ENCODE measurements at places on chromosomes 5 and 9. TPM values are rescaled to one million over a fixed set of nuclear protein-coding genes. Genes with fewer than 3 reads are reported as not detected.
A peak's percentile ranks its signal among the peaks of the same experiment; 100 is the strongest.

The PCDHB10 gene
- 2.0 TPM for total RNA-seq

The SAXO1 gene
- total RNA-seq: 0.15 TPM

The PCAT7 gene
- 0.30 TPM for total RNA-seq

The SEMA4D gene
- 49.9 TPM for total RNA-seq

The PCA3 gene
- not detected for total RNA-seq

The SHISAL2B gene
- not detected for total RNA-seq

The WWC1 gene
- total RNA-seq: 61.9 TPM

The KCNV2 gene
- total RNA-seq: not detected

The ZNF883 gene
- total RNA-seq: 0.89 TPM

The CCDC192 gene
- not detected for total RNA-seq

The FOXD4L6 gene
- total RNA-seq: not detected

The FOXI1 gene
- total RNA-seq: not detected

DNA sequence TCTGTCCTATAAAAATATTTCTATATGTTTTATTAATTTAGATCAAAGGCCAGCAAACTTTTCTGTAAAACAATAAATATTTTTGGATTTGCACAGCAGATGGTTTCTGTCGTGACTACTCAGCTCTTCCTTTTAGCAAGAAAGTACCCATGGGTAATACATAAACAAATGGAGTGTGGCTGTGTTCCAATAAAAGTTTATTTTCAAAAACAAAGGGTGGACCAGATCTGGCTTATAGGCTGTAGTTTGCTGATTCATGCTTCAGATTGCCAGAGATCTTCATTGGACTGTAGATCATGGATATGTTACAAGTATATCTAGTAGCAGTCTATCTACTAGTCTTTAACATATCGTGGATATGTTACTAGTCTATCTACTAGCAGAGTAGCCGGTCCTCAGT is 590.5 kb downstream of the CSNK1G3 start:
- no peak for DNase-seq

DNA sequence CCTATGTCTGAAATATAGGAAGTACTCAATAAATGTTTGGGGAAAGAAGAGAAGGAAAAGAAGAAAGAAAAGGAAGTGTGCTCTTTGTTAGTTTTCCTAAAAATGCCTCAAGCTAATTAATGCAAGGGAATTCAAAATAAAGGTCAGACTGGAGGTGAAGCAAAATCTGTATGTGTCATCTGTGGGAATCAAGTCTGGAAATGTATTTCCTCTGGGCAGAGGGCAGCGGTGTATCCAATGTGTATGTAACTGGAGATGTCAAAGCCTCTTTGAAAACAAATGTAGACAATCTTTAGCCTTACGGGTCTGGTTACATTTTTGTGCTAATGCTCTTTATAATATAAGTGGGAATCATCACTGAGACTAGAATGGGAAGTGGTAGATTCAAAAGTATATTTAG is 471.4 kb downstream of the MAN2A1 start:
- no peak for DNase-seq

- DNase-seq: no peak
Observed at GRCh38 chr5:80198399-80198798, 57.4 kb downstream of the SERINC5 start.

DNA sequence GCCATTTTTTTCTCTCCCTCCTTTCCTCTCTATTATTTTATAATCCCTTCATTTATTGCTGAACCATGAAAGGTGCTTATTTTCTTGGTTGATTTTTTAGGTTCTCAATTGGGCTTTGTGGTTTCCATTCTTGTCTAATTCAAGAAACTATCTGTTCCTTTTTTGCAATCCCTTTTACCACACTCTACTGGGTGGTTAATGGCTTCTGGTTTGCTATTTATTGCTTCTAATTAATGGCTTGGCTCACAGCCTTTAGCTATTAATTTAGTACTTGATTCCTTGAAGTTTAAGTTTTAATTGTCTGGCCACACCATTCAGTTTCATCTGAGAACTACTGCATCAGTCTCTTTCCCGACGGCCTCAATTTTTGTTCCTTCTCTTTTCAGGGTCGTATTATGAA is 5.6 kb downstream of the FRRS1L start:
- DNase-seq: no peak

DNA sequence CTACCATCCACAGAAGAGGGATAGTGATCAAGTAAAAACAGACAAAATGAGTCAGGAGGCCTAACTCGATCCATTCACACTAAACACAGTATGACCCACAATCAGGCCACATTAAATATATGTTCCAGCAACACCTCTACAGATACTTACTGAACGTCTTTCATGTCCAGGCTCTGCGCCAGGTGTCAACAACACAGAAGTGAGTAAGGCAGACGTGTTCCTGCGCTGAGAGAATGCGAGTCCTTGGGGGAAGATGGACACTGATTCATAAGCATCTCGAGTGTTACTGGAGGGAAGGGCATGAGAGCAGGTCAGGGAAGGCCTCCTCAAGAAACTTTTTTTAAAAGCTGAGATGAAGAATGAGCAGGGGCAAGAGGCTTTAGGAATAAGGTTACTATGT is 164.3 kb upstream of the CLINT1 start:
- DNase-seq: no peak

- no peak for DNase-seq
Observed at GRCh38 chr5:24623031-24623430, 21.7 kb downstream of the CDH10 start.

GRCh38 chr5:1052641-1053390 is 44.2 kb downstream of the NKD2 start:
- no peak for DNase-seq

DNA sequence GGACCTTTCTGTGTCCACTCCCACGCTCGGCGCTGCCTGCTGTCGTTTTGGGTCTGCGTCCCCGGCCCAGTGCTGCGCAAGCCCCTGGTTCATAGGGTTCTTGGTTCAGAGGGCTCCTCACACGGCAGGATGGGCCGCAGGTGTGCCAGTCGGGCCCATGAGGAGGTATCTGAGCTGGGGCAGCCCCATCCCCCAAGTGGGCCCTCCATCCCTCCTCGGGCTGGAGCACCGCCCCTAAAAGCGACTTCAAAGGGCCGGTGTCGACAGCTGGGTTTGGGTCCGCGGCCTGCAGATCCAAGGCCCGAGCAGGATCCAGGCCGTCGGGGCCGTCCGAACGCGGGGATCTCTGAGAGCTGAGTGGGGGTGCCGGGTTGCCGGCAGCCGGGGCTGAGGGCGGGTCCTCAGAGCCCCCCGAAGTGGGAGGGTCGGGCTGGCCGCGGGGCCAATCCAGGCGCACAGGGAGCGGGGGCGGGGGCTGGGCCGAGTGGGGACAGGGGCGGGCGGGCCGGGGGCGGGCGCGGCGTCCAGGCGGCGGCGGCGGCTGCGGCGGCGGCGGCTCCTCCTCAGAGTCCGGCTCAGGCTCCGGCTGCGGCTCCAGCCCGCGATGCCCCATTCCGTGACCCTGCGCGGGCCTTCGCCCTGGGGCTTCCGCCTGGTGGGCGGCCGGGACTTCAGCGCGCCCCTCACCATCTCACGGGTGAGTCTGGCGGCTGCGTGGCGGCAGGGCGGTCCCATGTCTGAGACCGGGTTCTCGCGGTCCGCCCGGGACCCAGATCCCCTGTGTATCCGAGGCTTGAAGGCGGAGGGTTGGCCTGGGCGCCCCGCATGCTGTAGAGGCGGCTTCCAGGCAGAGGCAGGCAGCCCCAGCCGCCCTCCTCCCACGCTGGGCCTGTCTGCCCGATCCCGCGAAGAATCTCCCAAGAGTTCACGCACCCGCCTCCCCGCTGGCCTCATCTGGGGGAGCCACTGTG is at the start of gene PDLIM4:
PDLIM4 (plus strand) TSS at position 566 of the 971 bp plus-strand sequence; CDS start at position 605, 39 bp downstream.
- DNase-seq: no peak

DNA sequence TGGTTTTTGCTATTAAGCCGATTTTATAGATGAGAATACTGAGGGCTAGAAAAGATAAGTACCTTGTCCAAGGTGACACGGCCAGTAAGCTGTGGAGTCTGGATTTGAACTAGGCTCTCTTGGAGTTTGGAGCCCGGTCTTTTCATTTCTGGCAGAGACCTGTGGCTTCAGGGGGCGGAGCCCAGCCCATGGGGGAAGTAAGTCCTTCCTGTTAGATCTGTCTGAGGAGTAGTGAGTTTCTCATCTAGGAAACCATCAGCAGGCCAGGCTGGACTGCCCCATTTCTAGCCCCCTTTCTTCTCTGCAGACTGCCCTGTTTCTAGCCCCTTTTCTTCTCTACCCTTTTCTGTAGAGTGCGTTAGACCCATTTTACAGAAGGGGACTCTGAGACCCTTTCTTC is 521 bp upstream of the PTGS1 start:
- DNase-seq: peak; percentile 73

- no peak for DNase-seq
Observed at GRCh38 chr5:142615948-142616347, 69.9 kb downstream of the FGF1 start.

DNA sequence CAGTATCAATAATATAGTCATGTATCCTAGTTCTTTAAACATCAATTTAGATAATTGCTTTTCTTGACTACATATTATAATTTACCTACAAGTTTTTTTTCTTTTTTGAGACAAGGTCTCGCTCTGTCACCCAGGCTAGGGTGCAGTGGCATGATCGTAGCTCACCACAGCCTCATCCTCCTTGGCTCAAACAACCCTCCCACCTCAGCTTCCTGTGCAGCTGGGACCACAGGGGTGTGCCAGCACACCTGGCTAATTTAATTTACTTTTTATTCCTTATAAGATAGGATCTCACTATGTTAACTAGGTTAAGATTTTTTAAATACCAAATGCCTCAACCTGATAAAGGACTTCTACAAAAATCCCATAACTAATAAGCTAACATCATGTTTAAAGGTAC is 21.1 kb downstream of the UIMC1 start:
- no peak for DNase-seq

GRCh38 chr9:76027416-76027815 is 136.9 kb downstream of the PCSK5 start:
- no peak for DNase-seq

DNA sequence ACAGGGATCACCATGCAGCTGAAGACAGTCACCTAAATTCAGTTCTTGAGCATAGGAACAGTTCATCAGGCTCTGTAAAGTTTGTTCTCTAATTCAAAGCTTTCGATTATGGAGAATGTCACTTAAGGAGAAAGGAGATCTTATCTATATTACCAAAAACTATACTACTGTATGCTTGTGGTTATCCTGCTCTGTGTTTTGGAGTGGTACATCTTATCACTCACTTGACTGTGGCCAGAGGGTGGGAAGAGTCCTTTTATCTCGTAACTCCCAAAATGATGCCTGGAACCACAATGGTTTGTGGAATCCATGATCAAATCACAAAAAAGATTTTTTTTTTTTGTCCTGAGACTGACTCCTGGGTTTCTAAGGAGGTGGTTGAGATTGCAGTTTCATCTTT is 230.7 kb downstream of the COMMD10 start:
- DNase-seq: no peak

DNA sequence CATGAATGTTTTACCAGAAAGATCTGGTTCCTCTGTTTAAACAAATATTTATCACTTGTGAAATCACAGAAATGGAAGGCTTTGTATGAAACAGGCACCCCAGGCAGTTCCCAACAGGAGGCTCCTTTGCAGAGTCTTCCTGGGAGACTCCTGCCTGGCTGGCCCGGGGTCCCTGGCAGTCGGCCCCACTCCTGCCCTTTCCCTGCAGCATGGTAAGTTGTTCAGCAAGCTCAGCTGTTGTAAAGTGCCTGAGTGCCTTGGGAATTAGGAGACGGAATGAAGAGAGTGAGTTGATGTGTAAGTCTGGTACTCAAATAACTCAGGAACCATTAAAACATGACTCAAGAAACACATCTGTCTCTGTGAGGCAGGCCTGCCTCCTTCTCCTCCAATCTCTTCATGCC is 17.5 kb upstream of the LHFPL2 start:
- no peak for DNase-seq

DNA sequence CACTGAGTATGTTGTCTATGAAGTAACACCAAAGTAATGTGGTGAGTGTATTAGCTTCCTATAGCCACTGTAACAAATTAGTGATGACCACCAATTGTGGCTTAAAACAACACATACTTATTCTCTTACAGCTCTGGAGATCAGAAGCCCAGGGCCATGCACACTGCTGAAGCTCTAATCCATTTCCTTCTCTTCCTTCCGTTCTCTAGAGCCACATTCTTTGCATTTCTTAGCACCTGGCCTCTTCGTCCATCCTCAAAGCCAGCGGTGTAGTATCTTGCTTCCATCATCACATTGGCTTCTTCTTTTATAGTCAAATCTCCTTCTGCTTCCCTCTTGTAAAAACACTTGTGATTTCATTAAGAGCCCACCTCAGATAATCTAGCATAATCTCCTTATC is 230.3 kb upstream of the RFX3 start:
- DNase-seq: no peak

GRCh38 chr5:91978221-91978882 is 595.2 kb upstream of the ARRDC3 start:
- no peak for DNase-seq

GRCh38 chr9:1170918-1171317 is 120.8 kb downstream of the DMRT2 start:
- DNase-seq: no peak

DNA sequence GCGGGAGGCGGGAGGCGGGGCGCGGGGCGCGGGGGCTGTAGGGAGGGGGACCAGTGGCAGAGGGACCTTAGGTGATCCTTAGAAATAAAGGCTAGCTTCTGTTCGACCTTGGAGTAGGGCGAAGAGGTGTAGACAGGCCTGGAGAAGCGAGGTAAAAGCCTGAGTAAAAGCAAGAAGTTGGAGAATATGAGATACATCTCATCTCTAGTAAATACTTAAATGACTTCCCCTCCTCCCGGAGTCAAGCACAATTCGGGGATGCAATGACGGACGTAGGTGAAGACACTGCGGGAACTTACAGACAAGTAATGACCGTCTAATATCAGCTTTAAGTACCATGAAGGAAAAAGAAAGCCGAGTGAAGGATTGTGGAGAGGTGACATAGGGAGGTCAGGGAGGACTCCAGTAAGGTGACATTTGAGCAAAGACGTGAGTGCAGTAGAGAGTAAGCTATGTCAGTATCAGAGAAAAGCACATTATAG is 466 bp downstream of the SMC2 start:
- no peak for DNase-seq

DNA sequence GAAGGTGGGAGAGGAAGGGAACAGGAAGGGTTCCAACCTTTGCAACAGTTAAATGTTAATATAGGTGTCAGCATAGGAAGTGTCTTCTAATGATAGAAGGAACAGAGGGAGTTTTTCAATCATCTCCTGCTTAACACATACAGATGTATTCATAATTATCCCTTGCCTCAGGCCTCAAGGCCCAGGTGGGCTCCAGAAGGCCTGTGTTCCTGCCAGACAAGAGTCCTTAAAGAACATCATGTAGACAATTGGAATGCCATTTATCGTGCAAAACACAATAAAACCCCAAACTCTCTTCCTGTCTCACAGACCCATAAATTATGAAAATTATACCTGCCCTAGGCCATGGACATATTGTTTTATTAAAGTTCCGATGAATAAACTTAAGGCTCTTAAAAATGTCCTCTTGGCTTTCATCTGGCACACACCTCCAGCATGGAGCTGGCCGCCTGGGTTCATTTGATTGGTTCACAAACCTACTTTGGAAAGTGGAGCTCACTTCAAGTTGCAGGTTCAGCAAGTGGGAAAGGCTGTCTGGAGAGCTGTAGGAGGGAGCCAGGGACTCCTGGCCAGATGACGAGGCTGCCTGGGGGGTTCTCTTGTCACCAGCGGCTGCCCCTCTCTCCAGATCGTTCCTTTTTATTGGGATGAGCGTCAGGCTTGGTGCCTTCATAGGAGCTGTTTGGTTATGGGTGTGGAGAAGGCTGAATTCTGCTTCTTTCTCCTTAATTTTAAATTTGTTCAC is 17.5 kb downstream of the SPRY4 start:
- DNase-seq: no peak

- no peak for DNase-seq
Observed at GRCh38 chr9:133852431-133852830, 114.3 kb upstream of the SARDH start.

- DNase-seq: no peak
Observed at GRCh38 chr9:27335075-27335474, 38.1 kb upstream of the EQTN start.

- no peak for DNase-seq
Observed at GRCh38 chr5:127298656-127299055, 8.1 kb downstream of the MEGF10 start.

Data from lower lobe of right lung (tissue), 2 donors.